ENCODE measurements at places on chromosomes 7 and 10.

GRCh38 chr10:69692267-69692666 is 62.2 kb downstream of the FAM241B start:
- no peak for DNase-seq

- no peak for DNase-seq
Observed at GRCh38 chr7:35523292-35523691, 171.6 kb downstream of the HERPUD2 start.

DNA sequence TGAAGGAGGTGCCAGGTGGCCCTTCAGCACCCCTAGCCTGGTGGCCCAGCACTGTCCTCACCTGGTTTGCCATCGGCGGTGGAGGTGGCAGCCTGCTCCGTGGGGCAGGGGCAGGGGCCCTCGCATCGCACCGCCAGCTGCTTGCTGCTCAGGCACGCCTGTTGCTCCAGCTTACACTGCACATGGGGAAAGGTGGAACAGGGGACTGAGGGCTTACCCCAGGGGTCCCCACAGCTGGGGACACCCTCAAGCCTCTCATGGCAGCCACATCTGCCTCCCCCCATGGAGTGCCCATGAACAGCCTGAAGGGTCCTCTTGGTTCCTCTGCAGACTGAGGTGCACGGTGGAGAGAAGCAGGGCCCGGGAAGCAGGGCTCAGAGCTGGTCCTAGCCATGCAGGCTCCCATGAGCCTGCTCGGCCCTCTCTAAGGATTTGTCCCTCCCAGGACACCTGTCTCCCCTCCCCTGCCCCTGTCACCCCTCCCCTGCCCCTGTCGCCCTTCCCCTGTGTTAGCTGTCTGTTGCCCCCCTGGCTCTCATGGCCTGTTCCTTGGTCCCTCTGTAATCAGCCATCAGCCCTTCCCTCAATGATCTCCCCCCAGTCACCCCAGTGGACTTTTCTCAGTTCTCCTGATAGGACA is 20.1 kb downstream of the SPOCK2 start:
- DNase-seq: no peak

GRCh38 chr10:118771976-118772375 is 17.2 kb upstream of the CACUL1 start:
- DNase-seq: no peak

DNA sequence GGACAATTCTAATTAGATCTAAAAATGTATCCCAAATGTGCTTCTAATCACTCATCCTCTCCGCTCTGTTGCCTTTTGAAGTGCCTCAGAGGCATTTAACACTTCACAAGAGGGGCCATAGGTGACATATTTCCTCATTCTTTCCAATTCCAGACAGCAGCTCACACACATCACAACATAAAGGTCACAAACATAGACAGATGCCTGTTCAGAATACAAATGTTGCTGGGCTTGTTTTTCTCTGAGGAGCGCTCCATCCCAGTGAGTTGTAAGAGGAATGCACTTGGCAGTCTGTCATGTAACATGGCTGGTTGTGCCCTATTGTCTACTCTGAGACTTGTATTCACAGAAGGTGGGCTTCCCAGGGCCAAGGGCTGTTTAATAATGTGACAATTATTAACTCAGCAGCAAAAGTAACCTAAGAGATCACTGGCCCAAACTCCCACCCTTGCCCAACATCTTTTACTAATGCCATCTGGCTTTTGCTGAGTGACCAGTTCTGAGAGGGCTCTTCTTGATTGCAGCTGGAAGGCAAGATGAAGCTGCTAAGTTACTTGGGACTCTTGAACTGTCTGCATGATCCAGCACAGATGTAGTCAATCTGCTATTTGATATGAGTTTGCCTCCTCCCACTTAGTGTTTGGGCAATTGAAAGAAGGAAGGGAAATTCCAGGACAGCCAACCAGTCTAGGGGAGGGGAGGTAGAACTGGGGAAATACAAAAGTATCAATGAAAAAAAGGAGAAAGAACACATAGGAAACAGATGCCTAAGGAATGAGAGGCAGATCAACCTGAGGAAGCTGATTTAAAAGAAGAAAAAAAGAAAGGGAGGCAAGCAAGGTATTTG is 13.6 kb downstream of the PON2 start:
- no peak for DNase-seq

DNA sequence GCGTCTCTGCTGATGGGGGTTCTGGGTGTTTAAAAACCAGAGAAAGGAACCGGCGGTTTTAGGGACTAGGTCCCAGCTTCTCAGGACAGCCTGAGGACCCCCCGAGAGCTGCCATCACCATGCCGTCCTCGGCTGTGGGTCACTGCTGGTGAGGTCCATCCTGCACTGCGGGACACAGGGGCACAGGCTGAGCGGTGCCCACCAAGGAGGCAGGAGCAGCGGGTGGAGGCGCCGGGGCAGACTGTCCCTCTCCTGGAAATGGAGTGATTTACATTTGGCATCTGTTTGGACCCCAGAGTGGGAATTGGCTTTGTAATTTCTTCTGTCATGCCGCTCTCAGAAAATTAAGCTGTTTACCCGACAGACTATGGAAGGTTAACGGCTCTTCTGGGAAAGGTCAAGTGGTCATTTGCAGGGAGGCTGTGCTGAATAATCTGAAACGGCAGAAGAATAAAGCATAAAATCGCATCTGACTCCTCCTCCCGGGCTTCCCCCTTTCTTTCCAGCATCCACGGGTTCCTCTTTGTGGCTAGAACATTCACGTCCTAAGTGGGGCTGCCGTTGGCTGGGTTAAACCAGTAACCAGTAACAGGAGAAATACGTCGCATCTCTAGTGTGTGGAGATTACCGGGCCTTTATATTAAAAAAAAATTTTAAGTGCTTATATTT is 31.7 kb downstream of the LHPP start:
- DNase-seq: no peak

- no peak for DNase-seq
Observed at GRCh38 chr7:128053991-128054390, 22.8 kb upstream of the LRRC4 start.

DNA sequence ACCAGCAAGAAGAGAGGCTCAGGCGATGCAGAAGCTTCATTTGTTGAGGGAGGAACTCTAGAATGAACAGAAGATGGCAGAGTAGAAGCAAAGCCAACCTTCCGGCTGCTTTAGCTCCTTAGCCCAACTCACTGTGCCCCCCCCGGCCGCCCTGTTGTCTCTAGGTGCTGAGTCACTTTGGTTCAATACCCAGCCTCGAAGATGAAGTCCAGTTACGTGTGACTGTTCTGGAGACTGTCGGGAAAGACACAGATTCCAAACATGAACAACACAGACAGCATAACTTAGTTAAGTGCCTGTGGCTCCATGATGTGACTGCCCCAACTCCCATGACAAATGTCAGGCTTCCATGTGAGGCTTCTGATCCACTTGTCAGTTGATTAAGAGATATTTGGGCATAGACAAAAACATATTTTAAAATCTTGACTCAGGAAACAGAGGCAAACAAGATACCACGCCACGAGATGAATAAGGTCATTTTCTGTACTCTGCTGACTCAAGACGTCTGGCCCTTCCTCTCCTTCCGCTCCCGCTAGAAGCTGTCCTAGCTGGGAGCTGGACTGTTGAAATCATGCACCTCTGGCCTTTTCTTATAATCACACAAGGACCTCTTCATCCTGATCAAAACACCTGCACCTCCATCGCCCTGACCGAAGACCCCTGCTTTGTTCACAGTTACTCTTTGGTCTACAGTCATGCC is 199.3 kb downstream of the FRMD4A start:
- DNase-seq: no peak

DNA sequence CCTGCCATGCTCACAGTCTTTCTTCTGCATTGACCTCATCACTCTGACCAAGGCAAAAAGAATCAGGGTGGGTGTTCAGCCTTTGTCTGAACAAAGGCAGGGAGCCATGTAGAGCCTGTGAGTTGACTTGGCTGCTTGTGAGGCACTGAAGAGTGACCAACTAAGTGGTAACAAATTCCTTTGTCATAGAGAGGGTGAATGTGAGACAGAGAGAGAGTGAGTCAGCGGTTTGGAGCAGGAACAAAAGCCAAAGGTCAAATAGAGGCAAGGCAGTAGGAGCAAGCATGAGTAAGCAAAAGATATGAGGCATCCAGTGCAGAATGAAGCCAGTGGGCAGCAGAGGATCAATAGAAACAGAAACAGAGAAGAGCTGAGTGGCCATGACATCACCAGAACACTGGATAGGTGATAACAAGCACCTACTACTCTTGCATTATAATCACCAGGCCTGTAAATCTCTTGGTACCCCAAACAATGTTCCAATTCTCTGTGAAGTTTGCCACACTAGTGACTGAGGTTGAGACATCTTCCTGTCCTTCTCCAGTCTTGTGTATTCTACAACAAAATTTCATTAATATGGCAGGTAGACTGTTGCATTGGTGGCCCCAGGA is 116.2 kb upstream of the LAMB4 start:
- no peak for DNase-seq
